Stromal cell of bone marrow (primary cell): ENCODE measurements at places on chromosomes 12 and 14.

DNA sequence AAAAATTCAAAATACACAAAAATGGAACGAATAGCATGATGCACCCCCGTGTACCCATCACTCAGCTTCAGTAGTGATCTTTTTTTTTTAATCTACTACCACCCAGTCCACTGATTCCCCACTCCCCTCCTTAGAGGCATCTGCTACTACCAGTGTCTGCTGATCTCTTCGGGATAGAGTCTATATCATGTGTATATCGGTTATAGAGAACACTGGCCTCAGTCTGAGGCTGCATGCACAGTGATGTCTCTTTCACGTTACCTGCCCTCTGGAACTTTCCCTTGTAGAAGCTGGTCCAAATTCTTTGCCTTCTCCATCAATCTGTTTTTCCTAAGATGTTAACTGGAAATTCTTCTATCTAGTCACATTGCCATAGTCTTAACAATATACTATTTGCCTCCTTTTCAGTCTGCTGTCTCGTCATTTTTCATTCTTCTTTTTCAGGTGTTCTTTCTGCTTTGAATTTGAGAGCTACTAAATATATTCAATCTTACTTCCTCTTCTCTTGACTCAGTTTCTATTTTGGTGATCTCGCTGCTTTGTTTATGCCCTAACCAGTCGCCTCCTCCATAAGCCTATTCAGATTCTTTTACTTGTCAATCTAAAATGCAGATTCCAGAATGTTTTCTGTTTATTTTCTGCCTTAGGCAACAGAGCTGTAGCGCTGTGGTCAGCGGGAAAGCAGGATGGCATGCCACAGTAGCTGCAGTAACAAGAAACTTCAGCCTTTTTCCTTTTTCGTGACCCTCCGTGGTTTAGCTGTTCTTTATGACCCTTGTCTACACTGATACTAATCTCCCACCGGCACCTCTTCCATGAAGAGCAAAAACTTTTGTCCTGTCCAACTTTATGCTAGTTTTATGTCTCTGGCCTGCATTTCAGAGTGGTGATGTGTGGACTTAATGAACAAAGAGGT, 67.0 kb downstream of the FBXW8 start:
- DNase-seq, result no peak

GRCh38 chr12:57632958-57633840, at the start of gene B4GALNT1:
B4GALNT1 (minus strand) TSS chr12:57633201; CDS start chr12:57632132, 1,069 bp downstream.
- DNase-seq, result no peak

DNA sequence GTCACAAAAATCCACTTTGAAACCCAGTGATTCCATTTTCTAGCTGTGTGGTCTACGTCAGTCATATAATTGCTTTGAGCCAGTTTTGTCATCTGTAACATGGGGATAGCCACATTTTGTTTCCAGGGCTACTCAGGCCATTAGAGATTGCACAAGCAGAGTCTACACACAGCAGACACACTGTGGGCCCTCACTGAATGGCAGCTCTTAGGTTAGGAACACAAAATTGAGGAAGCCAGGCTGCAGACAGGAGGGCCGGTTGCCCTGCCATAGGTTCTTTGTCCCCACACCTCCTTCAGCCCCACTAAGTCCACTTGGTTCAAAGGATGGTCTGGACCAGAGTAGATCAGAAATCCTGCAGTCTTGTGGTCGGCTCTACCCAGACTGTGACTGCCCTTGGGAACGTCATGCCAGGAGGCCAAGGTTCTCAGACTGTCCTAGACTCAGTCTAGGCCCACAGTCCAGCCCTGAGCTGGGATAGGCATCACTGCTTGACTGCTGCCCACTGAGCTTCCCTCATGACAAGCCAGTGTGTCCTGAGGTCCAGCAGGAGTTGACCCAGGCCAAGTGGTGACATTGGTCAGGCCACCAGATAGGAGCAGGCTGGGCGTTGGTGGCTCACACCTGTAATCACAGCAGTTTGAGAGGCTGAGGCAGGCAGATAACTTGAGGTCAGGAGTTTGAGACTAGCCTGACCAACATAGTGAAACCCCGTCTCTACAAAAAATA, 3.8 kb upstream of the MYH7 start:
- DNase-seq, result no peak

DNA sequence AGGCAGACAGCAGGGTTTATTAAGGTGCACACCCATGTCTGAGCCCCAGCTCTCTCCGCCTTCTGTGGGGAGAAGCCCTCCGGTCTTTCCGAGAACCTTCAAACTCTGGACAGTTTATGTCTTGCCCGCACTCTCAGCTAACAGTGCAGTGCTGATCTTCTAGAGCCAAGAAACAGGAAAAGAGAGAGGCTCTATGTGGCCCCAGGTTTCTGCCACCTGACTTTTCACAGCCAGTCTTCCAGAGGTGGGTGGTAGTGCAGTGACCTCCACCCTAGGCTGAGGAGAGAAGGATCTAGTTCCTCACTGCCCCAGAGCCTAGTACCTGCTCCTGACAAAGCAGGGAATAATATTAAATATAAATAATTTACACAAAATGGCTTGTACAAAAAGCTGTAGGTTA, 4.0 kb upstream of the SLC22A17 start:
- DNase-seq, result no peak

DNA sequence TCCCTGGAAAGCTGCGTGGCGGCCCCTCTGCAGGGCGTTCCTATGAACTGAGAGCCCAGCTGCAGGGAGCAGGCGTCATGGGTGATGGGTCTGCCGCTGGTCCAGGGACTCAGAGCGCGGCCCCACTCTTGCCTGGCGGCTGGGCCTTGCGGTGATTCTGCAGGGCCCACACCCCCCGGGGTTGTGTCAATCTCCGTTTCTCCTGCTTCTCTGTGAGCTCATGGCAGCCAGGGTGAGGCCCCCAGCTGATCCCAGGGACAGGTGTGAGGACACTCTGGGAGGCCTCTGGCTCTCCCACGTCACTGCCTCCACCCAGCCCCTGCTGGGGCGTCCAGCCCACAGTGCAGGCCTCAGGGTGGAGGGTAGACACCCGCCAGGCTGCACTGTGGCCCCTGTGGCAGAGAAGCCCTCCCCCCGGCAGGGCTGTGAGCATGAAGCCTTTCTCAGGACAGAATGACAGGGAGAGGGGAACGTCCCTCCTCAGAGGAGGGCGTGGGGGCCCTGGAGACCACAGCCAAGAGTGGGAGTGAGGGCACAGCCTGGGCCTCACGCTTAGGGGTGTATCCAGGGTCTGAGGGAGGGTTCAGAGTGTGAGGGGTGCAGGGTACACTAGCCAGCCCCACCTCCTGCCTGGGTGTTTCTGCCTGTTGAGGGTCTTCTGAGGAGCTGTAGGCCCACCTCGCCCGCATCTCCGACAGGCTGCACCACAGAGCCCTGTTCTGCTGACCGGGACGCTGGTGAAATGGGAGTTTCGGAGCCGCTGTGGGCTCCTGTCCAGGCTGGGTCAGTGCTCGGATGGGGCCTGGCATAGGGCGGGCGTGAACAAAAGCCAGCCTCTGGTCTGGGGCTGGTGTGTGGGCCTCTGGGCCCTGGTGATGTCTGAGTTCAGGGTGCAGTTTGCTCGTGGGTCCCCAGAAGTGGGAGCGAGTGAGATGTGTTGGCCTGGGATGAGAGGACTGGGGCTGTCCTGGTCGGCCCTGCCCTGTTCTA, 26.7 kb upstream of the CRIP2 start:
- DNase-seq, result no peak

DNA sequence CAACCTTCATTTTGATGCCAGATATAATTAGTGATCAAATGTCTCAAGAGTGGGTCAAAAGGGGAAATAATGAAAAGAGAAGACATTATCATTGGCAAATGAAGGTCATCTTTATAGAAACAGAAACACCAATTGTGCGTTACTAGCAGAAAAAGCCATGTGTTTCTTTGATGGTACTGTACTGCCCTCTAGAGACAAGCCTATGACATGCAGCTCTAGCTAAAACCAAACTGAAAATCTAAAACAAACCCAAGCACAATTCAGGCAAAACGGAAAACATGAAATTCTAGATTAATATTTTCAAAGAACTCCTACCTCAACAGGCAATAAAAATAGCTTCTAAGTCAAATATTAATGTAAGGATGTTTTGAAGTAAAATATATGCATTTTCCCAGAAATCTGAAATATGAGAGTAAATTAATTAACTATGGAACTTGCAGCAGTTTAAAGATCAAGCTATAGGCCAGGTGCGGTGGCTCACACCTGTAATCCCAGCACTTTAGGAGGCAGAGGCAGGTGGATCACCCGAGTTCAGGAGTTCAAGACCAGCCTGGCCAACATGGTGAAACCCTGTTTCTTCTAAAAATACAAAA, 115.4 kb downstream of the KLHL28 start:
- DNase-seq, result peak; percentile 28

- no peak for DNase-seq
Measured at GRCh38 chr14:95137804-95138167, 19.5 kb downstream of the DICER1 start.

DNA sequence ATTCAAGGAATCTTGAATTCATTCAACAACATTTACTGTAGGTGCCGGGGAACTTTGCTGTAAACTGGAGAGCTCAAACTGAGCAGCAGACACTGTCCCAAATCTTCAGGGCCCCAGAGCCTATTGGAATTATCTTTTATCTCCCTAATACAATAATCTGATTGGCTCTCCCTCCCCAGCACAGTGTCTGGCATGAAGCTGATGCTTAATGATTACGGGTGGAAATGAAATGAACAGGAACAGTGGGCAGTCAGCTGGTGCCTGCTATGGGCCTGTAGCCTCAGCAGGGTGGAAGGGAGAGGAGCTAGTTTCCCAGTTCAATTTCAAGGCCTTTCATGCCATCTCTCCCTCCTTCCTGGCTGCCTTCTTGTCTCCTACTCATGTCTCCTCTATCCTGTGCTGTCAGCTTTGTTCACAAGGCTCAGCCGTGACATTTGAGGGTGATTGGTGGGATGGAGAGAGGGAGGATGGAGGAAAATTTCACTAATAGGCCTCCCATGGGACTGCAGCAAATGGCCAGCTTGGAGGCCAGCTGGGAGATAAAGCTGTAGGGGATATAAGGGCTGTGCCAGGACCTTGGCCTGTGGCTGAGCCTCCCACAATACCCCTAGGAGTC, 4.3 kb upstream of the RAPGEF3 start:
- DNase-seq, result no peak

GRCh38 chr12:101803978-101804377, 26.8 kb downstream of the GNPTAB start:
- no peak for DNase-seq
